ENCODE measurements at places on chromosomes 5 and 9.

DNA sequence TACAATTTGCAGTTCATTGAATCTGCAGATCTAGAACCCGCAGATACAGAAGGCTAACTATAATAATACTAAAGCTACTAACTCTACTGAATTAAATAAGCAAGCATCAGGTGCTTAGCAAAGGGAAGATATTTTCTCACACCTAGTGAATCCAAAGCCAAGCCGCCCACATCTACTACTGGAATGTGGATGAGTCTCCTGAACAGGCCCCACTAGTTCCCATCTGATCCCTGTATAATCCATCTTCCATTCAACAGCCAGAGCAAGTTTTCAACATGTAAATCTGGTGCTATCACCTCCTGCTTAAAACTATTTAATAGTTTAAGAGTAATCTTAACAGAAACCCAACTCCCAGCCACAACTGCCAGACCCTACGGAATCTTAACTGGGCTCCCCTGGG lies 18.9 kb downstream of the ARL15 start:
- no peak for DNase-seq

- no peak for DNase-seq
Measured at GRCh38 chr5:154713615-154714125, 41.5 kb upstream of the LARP1 start.

DNA sequence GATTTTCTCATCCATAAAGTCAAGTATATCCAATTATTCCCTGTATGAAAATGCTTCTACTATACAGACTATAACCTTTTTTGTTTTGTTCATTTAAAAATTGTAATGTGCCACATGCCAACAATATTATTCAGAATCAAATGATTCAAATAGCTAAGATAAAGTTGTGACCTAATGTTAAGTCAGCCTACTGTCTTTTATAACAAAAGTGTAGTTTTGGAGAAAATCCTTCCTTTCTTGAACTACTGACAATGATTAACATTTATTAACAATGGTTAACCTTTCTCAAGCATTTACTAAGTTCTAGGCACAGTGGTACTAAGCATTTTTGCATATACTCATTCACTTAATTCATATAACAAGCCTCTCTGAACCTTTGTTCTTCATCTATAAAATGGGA lies 25.0 kb downstream of the CSF2 start:
- DNase-seq, result no peak

DNA sequence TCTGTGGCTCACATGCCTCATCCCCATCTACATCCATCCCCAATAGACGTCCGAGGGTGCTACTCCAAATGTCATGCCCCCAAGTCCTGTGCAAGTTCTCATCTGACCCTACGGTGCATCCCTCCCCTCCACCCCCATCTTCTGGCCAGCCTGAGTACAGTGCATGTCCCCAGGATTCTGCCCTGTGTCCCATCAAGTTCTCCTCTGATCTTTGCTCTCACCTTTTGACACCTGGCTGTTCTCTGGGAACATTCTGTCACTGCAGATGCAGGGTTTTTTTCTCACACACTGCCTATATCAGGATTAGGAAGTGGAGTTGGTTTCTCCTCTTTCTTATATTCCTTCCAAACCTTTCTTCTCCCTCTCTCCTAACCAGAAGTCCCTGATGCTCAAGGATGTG lies 377.2 kb downstream of the GADD45G start:
- DNase-seq, result no peak

DNA sequence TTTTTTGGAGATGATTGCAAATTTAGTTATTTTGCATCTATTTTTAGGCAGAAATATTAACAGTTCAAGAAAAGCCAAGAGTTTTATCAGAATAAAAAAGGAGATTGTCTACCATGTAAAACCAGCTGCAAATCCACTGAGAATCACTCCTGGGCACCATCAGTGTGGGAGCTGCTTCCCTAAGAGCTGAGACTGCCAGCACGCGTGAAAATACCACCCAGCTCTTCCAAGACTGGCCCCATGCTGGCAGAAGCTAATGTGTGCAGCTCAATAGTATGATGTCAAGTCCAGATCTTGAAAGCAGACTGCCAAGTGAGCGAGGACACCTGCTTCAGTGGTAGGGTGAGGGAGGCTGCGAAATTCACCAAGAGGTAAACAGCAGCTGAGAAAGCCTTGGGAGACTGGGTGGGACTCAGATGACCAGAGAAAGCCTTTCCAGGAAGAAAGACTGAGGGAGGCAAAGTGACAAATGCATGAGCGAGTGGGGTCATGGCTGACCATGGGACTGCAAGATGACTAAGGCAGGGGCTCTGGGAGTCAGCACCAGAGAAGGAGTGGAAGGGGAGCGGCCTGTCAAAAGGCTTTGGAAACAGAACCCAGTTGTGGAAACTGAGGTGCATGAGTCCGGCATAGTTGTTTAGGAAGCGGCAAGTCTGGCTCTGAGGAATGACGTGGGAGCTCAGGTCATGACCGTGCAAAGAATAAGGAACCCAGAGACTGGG lies 200.9 kb downstream of the GADD45G start:
- DNase-seq, result no peak

DNA sequence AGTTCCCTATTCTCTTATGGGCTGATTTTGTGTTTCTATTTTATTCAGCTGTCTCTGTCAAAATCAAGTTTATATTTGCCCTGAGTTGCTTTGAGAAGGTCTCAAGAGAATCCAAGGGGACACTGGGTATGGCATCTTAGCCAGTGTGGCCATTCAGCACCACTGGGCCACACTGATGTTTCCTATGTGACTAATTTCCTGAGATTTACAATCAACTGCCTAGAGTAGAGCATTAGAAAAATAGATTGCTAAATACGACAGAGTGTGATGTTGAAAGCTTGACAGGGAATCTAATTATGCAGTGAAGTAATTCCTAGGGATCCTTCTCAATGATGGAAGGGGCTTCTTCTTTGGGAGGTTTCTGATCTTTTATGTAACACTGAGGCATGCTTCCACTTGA lies 141.7 kb downstream of the SV2C start:
- no peak for DNase-seq

DNA sequence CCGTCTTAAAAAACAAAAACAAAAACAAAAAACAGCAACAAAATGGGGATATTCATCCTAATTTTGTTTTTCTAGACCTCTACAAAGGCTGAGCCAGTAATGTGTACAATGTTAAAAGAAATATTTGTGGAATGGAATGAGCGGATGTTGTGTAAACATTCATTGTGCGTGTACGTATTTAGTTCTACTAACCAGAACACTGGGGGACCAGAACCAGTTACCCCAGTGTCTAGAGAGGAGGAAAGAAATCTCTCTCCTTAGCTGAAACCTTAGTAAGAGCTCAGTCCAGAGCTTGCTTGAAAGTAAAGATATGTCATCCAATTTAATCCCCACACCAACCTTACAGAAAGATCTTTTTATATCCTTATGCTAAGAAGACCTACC lies 106.7 kb upstream of the CPEB4 start:
- no peak for DNase-seq

- DNase-seq, result no peak
Measured at GRCh38 chr9:122294531-122294930, 29.8 kb downstream of the MRRF start.

DNA sequence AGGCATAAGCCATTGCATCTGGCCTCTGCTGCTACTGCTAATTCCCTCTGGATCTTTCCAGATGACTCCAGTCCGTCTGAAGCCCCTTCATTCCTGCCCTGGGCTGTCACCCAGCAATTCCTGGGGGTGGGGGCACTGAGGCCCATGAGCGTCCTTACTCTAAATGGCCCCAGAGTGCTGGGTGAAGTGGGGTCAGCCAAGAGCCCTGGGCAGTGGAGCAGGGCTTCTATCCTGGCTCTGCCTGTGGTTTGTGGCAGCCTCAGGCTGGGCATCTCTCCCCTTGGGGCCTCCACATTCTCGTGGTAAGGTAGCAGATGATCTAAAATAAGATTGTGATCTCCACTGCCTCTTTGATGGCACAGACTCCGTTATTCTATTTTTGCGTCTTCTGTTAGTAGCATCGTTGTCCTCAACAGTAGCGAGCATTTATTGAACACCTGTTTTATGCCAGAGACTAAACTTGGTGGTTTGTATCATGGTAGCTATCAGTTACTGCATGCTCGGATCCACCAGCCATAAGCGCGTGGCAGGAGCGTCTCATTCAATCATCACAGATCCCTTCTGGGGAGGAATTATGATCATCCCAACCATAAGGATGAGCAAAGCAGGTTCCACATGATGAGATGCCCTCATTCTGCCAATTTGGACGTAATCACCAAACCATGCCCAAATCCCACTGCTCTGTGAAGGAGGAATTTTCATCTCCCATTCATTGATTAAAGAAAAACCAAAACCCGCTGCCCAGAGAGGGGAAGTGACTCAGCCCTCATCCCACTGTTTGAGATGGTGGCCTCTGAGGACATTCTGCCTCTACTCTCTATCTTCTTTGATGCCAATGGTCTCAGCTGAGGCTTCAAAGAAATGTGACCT lies 21.9 kb upstream of the DUSP1 start:
- DNase-seq, result no peak

GRCh38 chr5:124649491-124650146 lies 96.8 kb downstream of the ZNF608 start:
- peak; percentile 50 for DNase-seq

GRCh38 chr9:137558127-137558526 lies 6.4 kb downstream of the MRPL41 start:
- no peak for DNase-seq

Measured in stimulated activated CD8-positive, alpha-beta memory T cell treated with anti-CD3 and anti-CD28 coated beads, Interleukin-4, amount 100 ng/mL, for 1 hour (primary cell).